ENCODE measurements at places on chromosomes 2 and 18. TPM values are rescaled to one million over a fixed set of nuclear protein-coding genes. Genes with fewer than 3 reads are reported as not detected.

Gene C2orf92
- total RNA-seq = 4.6 TPM

Gene CGREF1
- total RNA-seq = 3.5 TPM

- H3K36me3 ChIP-seq = no peaks in the 10 kb centered on the region
- DNase-seq = no peak
- H3K4me3 ChIP-seq = no peak overlapping the region
- H3K27me3 ChIP-seq = no peaks in the 10 kb centered on the region
- no peaks in the 10 kb centered on the region for H3K4me1 ChIP-seq
- no peak overlapping the region for H3K27ac ChIP-seq
Measured at GRCh38 chr2:36727550-36727949, 31.0 kb downstream of the VIT start.

Gene NT5C1B
- not detected for total RNA-seq

GRCh38 chr2:195501746-195502145 lies 155.3 kb upstream of the SLC39A10 start:
- no peak overlapping the region for H3K27ac ChIP-seq
- DNase-seq = no peak
- H3K27me3 ChIP-seq = no peaks in the 10 kb centered on the region
- no peaks in the 10 kb centered on the region for H3K36me3 ChIP-seq
- H3K4me1 ChIP-seq = peaks cover 12% of the 10 kb centered on the region

DNA sequence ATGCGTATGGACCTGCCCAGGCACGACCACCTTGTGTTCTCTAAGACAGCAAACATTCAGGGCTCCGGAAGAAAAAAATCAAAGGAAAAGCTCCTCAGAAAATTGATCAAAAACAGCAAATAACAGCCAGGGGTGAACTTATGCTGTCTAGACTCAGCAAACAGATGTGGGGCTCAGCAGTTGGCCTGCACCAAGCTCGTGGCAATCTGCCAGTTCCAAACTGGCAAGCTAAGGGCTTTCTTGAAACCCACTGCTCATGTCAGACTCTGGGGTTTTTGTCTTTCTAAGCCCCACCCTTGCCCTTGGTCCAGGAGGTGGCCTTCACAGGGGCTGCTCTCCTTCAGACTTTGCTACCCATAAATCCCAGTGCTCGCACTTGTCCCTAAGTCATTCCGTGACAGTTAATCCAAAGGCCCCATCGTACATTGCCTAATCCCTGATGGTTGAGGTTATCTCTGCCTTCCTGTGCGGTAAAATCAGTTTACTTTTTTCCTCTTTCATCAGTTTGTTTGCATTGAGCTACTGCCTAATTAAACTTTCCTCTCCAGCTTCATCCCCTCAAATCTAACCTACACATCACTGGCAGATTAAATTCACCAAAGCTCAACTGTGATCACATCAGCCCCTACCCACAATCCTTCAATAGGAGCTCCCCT lies 408.0 kb downstream of the LRATD1 start:
- H3K4me3 ChIP-seq = no peak overlapping the region
- H3K4me1 ChIP-seq = no peaks in the 10 kb centered on the region
